Thoracic aorta (tissue), 2 donors: ENCODE measurements at places on chromosomes 11 and 22.

DNA sequence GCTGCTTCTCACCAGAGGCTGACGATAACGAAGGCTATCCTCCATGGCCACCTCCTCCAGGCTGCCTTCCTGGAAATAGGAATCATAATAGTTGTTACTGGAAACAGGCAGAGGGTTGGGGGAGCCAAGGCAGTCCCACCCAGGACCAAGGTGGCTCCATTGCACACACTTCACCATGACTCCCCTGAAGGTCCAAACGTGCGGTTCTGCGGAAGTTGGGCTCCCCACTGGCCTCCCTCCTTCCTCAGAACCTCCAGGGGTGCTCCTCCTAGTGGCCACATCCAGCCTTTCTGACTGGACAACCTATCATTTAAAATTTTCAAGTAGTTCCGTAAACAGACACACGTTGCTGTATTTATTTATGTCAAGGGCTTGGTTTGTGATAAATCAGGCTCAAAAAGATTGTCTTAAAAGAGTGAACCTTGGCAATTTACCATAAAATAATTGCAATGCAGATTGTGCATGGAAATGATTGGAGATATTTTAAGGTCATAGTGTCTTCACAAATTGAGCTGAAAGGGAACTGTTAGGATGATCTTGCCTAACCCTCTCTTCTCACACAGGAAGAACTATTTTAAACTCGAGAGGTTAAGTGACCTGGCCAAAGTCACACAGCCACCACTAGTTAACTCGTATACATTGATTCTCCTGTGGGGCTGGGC, 1.4 kb upstream of the TCN2 start:
- DNase-seq = no peak

DNA sequence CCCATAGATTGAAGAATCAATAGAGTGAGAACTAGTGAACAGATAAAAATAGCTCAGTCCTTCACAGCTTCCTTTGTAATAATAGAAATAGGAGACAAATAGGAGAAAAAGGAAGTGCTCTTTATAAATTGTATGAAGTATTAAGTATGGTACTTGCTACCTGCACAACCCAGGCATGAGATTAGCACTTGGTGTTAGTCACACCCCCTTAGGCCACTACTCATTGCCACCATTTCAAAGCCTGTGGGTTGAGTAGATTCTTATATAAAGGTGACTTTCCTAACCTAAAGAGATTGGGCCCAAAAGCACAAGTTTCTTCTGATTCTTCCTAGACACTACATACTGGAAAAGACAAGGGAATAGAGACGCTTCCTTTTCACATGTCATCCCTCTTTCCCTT, 37.7 kb upstream of the ADORA2A start:
- no peak for DNase-seq

DNA sequence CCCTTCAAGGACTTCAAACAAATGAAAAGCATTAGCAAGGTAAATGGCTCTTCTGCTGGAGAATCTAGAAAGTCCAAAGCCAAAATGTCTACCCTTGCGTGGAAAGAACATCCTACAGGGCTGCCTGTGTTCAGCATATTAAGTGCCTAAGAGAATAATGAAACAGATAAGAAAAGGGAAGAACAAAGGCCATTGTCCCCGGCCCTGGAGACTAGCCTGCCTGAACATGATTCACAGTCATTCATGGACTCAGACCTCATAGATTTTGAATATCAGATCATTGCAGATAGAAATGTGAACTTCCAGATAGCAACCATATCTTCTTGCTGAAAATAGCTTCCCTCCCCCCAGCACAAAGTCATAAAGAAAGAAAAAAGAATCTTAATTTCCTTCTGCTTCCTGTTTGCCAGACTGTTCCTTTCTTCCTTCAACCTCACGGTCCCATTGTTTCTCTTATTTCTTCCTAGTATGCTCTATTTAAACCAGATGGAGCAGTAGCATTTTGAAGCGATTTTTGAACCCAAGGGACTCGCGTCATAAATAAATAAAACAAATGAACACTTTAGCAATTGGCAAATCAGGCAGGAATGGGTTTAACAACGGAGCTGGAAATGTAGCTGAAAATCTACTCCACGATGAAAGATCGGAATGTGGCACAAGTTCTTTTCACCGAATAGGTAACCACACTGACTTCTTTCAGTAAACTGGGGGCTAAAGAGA, 408.2 kb upstream of the CCDC90B start:
- no peak for DNase-seq

DNA sequence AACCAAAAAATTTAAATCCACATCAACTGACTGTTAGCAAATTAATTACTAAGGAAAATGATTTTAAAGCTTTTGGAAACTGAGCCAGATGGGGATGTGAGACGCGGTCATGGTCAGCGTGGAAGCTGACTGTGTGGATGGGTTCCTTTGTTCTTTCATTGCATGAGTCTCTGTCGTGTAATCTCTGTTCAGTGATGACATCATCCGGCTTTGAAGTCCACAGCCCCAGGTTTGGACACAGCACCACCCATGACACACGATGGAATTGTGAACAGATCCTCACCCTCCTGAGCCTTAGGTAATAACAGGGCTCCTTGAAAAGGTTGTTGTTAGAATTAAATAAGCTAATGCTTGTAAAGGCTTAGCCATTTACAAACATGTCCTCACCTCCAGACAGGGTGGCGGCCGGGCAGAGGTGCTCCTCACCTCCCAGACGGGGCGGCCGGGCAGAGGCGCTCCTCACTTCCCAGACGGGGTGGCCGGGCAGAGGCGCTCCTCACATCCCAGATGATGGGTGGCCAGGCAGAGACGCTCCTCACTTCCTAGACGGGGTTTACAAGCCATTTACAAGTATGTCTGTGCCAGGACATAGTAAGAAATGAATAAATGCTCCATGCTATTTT, 677.3 kb downstream of the TBC1D22A start:
- DNase-seq = no peak

DNA sequence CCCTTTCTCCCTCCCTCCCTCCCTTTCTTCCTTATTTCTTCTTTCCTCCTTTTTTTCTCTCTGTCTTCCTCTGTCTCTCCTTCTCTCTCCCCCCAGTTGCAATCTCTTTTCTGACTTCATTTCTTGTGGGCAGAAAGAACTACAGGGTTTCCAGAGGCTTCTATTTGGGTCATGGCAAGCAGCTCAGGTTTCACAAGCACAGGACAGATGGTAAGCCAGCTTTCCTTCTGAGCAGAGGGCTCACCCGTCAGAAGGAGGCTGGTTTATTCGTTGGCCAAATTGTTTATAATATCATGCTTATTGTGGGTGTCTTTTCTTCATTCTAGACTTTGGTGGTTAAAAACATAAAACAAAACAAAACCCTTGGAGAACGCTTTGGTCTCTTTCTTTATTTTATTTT, 58.9 kb upstream of the CLMP start:
- no peak for DNase-seq

DNA sequence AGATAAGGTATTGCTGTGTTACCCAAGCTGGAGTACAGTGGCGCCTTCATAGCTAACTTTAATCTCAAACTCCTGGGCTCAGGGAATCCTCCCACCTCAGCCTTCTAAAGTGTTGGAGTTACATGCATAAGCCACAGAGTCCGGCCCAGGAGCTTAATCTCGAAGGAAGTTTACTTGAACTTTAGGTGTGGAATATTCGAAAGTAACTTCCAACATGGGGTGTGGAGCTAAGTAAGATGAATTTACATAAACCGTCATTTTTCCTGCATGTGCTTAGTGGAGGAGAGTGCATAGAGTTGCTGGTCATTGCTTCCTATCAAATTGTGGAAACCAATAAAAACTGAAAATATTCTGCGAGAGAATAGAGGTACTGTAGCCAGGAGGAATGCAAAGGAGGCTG, 1.5 kb downstream of the ATG13 start:
- no peak for DNase-seq

- DNase-seq = no peak
Measured at GRCh38 chr11:59857439-59858434, 8.6 kb downstream of the TCN1 start.

GRCh38 chr11:76459299-76459698, 14.5 kb downstream of the EMSY start:
- no peak for DNase-seq

- DNase-seq = no peak
Measured at GRCh38 chr22:47568700-47569099, 806.2 kb downstream of the TBC1D22A start.

DNA sequence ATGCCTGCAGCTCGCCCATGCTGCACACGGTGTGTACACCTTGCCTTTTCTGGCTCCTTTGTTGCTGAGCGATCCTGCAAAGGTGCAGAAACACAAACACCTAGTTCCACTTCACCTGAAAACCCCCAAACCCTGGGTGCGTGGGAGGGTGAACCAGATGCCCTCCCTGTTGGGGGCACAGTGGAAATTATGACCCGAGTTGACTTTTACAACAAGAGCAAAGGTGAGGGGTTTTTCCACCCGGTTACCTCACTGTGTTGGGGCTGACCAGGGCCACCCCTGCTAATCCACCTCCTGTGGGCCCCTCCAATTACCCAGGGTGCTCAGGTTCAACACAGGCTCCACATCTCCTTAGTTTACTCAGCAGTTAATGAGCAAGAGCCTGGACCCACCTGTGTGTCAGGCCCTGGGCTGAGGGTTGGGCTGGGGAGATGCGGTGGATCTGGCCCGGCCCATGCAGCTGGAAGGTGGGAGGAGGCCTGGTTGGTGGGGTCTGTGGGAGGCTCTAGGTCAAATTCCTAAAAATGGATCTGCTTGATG, 42.1 kb downstream of the LRRC32 start:
- no peak for DNase-seq

DNA sequence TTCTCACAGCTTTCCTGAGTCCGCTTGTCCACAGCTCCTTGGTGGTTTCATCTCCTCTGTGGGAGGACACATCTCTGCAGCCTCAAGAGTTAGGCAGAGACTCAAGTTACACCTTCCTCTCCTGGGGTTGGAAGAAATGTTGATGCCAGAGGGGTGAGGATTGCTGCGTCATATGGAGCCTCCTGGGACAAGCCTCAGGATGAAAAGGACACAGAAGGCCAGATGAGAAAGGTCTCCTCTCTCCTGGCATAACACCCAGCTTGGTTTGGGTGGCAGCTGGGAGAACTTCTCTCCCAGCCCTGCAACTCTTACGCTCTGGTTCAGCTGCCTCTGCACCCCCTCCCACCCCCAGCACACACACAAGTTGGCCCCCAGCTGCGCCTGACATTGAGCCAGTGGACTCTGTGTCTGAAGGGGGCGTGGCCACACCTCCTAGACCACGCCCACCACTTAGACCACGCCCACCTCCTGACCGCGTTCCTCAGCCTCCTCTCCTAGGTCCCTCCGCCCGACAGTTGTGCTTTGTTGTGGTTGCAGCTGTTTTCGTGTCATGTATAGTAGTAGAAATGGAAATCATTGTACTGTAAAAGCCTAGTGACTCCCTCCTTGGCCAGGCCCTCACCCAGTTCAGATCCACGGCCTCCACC, 11.7 kb downstream of the RASD2 start:
- DNase-seq = no peak

GRCh38 chr22:43343262-43343669, at the start of gene SCUBE1:
TSS of gene SCUBE1 (minus strand) at chr22:43343372. CDS start at chr22:43343261, 111 bp downstream.
- DNase-seq = no peak

DNA sequence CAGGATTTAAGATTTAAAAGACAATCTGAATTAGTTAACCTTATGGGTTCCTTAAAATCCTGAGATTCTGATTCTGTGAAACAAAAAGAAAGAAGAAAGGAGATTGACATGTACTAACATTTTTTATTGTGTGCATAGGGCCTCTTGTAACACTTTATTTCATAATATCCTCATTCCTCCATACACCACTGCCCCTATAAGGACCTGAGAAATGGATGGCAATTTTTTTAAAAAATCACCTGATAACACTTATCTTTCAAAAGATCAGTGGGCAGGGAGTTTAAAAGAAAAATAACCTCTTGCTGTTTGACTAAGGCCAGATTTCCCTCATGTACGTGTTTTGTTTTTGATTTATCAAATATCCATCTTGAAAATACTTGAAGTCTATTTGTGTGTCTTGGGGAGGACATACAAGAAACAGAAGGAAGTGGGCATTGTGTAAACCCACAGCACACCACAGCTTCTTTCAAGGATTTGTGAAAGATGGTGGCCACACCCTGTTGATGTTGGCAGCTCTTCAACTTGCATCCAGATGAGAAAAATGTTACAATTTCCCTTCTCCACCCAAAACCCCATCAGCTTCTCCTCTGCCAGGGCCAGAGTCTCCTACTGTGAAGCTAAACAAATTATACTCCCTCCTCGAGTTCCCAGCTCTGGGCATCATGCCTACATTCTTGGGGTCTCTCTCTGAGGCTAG, 35.0 kb upstream of the MPEG1 start:
- DNase-seq = no peak

DNA sequence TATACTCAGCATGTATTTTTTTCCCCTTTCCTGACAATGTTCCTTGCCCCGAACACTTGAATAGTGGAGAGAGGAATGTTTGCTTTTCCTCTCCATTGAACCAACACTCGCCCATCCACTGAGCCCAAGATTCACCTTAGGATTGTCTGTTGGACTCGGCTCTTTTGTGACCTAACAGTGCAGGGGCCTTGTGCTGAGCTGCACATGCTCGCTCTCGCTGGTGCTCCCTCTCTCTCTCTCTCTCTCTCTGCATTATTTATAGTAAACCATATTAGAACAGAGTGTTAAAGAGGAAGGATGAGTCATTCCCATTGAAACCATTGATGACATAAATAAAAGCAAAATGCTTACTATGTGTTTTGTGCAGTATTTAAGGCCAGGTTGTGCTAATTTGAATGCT, 20.7 kb downstream of the ZBTB16 start:
- no peak for DNase-seq

- DNase-seq = no peak
Measured at GRCh38 chr11:77027275-77027674, 6.9 kb upstream of the B3GNT6 start.

DNA sequence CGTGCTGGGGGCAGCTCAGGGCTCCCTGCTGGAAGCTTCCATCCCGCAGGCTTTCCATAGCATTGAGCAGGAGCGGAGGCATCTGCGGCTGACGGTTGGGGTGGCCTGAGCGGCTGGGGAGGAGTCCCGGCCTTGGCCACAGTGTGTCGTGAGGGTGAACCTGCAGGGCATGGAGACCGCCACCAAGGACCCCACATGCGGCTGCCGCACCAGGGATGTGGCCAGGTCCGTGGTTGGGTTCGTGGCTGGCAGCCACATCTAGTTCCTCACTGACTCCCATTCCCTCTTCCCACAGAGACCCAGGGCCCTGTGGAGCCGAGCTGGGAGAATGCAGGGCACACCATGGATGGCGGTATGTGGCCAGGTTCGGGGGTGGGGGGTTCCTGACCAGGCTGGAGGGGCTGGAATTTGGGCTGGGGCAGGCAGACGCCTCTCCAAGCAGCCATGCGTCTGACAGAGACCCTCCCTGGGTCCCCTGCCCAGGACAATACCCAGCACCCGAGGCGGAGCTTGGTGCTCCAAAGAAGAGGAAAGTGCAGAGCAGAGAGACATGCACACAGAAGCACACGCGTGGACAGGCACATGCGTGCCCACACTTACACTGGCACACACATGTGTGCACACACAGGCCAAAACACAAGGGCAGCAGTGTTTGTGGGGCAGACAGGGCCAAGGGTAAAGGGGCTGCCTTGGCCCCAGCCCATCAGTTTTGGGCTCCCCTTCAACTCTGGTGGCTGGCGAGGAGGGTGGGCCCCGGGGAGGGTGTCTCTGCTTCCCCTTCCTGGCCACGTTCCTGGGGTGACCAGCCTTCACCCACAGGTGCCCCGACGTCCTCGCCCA, 2.7 kb downstream of the MUC5B start:
- no peak for DNase-seq
